ENCODE measurements at places on chromosomes 13 and 19. TPM values are rescaled to one million over a fixed set of nuclear protein-coding genes. Genes with fewer than 3 reads are reported as not detected.

DNA sequence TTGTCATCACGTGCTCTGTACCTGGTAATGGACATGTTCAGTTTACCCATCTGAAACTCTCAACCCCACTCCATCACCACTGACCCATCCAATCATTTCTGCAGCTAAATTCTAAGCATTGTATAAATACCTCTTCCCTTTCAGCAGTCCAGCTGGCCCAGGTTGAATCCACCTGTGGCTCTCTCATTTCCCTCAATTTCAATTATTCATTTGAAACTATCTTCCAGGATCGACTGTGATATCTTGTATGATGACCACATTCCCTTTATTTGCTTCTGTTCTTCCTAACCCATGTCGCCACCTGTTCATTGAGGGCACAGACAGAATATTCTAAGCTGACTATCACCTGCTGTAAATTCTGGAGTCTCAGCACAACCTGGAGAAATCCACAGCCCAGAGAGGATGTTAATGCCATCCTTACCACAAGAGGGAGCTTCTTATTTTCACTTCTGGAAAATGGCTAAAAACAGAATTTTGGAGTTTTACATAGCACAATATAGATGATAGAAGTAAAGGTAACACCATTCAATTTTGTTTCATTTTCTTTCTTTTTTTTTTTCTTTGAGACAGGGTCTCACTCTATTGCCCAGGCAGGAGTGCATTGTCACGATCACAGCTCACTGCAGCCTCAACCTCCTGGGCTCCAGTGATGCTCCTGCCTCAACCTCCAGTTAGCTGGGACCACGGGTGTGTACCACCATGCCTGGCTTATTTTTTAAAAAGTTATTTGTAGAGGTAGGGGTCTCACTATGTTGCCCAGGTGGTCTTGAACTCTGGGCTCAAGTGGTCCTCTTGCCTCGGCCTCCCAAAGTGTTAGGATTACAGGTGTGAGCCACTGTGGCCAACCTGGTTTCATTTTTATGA, 38.6 kb downstream of the ZNF823 start:
- DNase-seq = no peak

DNA sequence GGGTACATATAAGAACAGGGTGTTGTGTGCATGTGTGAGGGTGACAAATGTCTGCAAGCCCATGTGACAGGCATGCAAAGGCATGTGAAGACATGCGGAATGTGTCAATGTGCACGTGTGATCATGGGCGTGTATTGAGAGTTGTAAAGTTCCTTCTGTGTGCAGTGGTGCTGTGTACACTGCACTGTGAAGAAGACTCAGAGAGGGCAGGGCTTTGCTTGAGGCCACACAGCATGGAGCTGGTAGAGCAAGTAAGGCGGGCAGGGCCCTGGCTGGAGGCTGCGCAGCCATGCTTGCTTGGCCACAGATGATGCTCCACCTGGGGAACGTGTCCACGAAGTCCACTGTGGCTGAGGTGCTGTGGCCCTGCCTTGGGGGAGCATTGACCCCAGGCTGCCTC, 66.8 kb downstream of the PTPRS start:
- DNase-seq = no peak

GRCh38 chr19:18419699-18420460, 682 bp downstream of the SSBP4 start:
- DNase-seq = no peak

DNA sequence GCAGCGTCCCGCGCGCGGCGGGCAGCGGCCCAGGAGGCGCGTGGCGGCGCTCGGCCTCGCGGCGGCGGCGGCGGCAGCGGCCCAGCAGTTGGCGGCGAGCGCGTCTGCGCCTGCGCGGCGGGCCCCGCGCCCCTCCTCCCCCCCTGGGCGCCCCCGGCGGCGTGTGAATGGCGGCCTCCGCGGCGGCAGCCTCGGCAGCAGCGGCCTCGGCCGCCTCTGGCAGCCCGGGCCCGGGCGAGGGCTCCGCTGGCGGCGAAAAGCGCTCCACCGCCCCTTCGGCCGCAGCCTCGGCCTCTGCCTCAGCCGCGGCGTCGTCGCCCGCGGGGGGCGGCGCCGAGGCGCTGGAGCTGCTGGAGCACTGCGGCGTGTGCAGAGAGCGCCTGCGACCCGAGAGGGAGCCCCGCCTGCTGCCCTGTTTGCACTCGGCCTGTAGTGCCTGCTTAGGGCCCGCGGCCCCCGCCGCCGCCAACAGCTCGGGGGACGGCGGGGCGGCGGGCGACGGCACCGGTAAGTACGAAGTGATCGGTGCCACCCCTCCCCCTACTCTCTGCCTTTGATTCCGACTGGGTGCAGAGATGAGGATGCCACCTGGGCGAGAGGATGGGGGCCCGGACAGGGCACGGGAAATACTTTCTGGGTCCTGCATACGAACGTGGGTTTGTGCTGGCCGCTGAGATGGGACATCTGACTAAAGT, 874 bp downstream of the TRIM28 start:
- no peak for DNase-seq

DNA sequence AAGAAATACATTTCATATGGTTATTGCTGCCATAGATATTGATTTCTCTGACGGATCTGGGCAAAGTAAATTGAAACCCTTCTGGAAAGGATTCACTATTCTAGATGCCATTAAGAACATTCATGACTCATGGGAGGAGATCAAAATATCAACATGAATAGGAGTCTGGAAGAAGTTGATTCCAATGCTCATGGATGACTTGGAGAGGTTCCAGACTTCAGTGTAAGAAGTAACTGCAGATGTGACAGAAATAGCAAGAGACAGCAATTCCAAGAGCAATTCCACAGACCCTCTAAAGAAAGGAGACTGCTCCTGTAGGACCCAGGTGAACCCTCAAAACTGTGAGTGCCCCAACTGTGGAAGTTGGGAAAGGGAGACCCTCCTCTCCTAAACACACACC, 30.9 kb upstream of the KCTD12 start:
- DNase-seq = no peak

- DNase-seq = no peak
These were observed 6.6 kb upstream of the LGALS4 start for GRCh38 chr19:38819231-38819920.

- DNase-seq = no peak
These were observed 67.4 kb upstream of the NFIC start for GRCh38 chr19:3298853-3299449.

DNA sequence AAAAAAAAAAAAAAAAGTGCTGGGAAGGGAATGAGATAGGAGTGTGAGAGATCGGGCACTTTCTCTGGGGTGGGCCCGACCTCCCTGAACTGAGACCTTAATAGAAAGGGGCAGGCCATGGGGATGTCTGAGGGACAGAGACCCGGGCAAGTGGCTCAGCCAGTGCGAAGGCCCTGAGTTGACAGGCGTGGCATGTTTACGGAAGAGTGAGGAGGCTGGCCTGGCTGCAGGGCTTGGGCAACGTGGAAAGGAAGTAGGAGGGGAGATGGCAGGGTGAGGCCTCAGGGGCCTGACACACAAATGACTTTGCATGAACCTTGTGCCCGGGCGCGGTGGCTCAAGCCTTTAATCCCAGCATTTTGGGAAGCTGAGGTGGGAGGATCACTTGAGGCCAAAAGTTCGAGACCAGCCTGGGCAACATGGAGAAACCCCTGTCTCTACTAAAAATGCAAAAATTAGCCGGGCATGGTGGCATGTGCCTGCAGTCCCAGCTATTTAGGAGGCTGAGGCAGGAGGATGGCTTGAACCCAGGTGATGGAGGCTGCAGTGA, 13.9 kb downstream of the FCHO1 start:
- no peak for DNase-seq

DNA sequence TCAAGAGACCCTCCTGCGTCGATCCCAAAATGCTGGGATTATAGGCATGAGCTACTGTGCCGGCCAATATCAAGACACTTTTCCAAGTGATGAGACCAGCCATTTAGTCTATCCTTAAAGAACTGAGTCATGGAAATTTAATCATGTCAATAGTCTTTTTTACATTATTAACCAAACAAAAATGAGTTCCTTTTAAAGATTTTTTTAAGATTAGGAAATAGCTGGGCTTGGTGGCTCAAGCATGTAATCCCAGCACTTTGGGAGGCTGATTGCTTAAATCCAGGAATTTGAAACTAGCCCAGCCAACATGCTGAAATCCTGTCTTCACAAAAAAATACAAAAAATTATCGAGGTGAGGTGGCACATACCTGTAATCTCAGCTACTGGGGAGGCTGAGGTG, 16.7 kb upstream of the ZNF564 start:
- DNase-seq = no peak

DNA sequence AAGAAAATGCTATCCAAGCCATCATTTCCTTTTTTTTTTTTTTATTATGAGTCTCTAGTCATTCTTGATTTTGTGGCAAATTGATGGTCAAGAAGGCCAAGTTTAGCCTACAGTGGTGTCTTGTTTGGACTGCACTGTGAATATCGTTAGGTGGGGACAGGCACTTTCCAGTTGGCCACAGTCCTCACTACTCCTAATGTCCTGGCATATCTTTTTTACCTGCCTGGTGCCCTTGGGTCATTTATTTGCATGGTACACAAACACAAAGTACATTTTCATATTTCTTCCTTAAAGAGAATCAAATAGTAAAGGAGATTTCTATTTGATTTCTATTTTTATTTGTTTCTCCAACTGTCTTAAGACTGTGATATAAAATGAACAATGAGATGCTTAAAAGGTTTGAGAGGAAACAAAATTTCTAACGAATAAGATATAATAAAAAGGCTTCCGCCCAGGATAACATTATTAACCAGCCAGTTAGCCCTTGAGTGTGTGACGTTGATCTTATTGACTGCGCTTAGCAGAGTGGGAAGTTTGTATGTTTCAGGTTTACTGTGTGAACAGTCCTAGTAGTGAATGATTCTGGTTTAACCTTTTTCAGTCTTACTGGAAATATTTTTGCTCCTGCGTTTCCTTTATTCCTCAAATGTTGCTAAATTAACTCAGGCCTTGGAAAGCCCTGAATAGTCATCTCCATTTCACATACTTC, 312.0 kb downstream of the ATP8A2 start:
- DNase-seq = no peak

DNA sequence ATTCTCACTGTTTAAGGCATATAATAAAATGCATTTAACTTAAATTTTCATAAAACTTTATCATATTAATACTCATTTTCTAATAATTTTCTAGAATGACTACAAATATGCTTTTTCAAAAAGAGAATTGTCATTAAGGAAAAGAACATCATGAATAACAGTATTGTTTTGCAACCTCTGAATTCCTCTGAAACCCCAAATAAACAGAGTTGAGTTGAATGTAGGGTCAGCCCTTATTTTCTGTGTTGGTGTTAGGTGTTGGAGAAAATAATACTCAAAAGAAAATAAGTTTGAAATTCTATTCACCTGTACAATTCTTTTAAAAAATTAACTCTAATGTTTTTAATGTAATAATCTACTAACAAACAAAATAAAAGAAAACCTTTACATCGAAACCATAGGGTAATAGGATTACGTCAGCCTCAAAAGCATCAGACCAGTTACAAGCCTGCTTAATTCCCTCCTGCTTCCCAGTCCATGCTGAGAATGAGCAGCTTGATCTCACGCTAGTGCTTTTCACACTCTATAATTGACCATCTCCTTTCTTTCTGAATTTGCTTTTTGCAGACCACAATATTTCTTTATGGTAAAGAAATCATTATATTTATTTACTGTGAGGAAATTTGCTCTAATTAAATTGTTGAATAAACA, 160.9 kb downstream of the PCDH9 start:
- no peak for DNase-seq

The CDC16 gene
- total RNA-seq = 91.4 TPM

The CYTH2 gene
- total RNA-seq = 35.9 TPM

The RABAC1 gene
- 41.3 TPM for total RNA-seq

Data from activated T-helper 1 cell treated with anti-CD3 and anti-CD28 coated beads, Interleukin-12 subunit alpha, Interleukin-12 subunit beta, Interleukin-2, Interleukin-4 antibody, amounts not matched to agents 30 ng/mL and 10 ng/mL and 1 ng/mL, durations not matched to agents 14 hours and 24 hours and 36 hours (primary cell).